Panc1 (cell line): ENCODE measurements at places on chromosomes 11 and 22.
A peak's percentile ranks its signal among the peaks of the same experiment; 100 is the strongest.

DNA sequence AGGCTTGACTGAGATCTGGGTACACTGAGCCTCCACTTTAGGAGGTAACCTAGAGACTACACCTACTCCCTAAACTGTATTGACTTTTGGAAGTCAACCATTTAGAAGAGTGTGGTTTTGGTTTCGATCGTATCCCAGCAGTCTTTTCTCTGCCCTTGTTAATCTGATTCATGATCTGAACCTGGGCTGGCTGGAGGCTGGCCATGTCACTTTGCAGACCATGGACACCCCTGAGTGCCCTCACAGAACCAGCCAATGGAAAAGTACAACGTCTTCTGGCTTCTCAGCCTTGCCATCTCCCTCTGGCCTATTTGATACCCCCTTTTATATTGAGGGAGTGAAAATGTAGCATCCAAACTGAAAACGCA is 10.8 kb downstream of the EHF start:
- no peak for DNase-seq

DNA sequence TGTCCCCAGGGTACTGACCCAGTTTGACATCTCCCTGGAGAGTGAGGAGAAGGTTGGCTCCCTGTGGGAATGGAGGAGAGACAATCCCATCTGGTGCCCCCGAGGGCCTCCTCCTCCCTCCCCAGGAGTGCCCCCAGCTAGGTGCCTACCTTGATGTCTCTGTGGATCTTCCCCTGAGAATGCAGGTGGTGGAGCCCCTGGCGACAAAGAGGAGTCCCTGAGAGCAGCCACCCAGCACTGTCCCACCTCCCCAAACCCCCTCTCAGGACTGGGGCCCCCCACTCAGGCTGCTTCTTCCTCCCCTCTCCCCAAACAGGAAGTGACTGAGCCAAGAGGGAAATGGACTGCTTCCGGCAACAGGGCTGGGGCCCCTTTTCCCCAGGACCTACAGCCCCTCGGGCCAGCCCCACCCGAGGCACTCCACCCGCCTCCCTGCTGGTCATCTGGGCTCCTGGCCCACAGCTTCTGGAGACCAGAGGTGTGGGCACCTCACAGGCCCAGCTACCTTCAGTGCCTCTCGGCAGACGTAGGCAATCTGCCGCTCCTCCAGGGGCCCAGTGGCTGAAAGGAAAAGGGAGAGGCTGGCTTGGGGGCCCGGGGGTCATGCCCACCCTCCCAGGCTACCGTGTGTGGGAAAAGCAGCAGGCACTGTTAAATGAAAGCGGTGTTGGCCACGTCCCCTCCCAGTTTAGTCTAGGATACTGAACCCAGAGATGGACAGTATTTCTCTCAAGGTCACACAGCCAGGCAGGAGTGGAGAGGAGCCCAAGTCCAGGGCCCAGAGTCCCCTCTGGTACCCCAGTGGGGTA is 1.2 kb downstream of the MAP4K2 start:
- DNase-seq, result no peak

- DNase-seq, result no peak
Observed at GRCh38 chr11:8794677-8795103, 112.1 kb downstream of the RPL27A start.

- DNase-seq, result no peak
Observed at GRCh38 chr11:2098691-2099515, 40.3 kb downstream of the IGF2 start.

- no peak for DNase-seq
Observed at GRCh38 chr22:19509191-19509590, 15.0 kb downstream of the CLDN5 start.

DNA sequence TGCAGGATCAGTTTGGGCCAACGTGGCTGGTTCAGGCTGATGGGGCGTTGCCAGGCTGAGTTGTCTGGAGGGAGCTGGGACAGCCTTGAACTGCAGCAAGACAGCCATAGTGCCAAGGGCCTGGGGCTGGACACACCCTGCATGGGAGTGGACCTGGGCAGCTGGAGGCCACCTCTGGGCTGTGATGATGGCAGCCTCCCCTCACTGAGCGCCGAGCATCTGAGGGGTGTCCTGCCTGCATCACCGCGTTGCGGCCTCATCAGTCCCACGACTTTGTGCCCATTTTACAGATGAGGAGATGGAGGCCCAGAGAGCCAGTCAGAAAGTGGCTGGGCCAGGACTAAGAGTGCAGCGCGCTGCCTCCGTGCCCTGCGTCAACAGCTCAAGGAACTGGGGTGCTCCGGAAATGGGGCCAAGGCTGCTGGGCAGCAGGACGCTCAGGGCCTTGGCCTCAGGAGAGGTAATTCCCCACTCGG is 590 bp upstream of the TSPO start:
- no peak for DNase-seq

DNA sequence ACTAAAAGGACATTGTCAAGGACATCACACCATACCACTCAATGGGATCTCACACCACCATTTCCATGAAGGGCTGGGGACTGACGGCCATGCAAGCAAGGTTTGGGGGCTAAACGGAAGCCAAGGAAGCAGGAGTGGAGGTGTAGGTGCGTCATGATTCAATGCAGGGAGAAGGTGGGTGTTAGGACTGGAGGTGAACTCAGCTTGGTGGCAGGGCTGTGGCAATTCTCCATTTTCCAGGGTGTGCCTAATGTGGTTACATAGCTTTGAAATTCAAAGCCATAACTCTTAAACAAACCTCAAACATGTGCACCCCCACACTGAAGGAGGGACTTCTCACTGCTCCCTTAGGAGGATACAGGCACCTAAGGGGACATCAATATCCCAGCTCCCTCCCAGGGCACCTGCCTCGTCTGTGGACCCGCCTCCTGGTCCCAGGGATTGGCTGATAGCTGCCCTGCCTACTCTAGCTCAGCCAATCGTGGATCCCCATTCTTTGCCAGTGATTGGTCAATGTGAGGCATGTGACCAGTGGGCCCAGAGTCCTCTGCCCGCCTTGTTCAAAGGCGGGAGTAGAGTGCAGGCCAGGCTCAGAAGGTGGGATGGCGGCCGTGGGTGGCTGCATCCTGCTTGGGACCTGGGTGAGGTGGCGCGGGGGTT is 64.6 kb downstream of the CTTN start:
- DNase-seq, result no peak

GRCh38 chr11:38900211-38900610 is 2302.2 kb upstream of the RAG2 start:
- DNase-seq, result no peak

DNA sequence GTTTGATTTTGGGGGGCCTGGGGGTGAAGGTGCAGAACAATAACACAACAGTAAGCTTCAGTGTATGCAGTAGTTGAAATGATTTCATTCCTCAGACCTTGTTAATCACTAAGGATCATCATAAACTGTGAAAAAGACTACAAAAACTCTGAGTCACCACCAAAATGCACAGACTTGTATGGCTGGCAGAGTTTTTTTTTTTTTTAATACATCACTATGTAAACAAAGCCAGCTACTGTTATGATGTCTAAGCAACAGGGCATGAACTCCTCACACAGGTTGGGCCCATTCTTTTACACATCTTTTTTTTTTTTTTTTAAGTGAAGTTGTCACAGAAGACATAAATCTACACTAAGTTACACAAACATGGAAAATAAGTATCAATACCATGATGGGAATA is 311.9 kb downstream of the GUCY1A2 start:
- DNase-seq, result peak; percentile 79

DNA sequence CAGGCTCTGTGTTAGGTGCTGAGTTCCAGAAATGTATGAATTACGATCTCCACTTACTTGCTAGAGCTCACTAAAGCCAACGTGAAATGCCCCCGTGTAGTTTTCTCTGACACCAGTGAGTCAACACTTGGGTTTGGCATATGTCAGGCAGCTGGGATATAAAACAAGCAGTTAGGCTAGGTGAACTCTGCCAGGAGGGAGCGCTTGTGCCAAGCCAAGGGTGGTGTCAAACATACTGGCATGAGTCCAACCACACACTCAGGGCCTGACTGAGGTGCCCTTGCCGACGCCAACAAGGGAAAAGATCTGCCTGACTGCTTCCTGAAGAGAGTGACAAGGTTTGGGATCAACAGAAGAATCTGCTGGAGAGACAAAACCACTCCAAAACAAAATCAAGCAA is 167.8 kb upstream of the NARS2 start:
- no peak for DNase-seq

GRCh38 chr22:44664149-44664548 is 37.9 kb upstream of the PRR5 start:
- DNase-seq, result no peak

DNA sequence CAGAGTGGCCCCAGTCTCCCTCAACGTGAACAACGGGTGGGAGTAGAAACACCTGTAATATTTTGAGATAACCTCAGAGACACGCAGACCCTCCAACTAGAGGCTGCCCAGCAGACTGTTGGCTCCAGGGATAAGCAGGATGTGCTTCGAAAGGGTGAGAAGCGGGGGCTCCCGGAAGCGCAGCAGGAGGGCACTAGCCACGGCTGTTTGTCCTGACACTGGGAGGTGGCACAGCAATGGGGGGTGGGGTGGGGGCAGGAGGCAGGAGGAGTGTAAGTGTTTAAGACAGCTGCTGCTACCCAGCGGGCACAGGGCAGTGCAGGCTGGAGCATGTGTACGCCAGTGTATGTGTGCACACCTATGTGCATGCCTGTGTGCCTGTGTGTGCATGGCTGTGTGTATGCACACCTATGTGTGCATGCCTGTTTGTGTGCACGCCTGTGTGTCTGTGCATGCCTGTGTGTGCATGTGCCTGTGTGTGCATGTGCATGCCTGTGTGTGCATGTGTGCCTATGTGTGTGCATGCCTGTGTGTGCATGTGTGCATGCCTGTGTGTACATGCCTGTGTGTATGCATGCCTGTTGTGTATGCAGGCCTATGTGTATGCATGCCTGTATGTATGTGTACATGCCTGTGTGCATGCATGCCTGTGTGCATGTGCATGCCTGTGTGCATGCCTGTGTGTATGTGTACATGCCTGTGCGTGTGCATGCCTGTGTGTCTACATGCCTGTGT is 154.7 kb downstream of the SHANK2 start:
- DNase-seq, result no peak
